Urinary bladder (tissue), 4 donors: ENCODE measurements at places on chromosomes 13 and 19. TPM values are rescaled to one million over a fixed set of nuclear protein-coding genes. Genes with fewer than 3 reads are reported as not detected.

Gene ZNF709
- 1.1 TPM for polyA plus RNA-seq

Gene CRLF1
- polyA plus RNA-seq: 119 TPM

Gene FOSB
- polyA plus RNA-seq: 128 TPM

DNA sequence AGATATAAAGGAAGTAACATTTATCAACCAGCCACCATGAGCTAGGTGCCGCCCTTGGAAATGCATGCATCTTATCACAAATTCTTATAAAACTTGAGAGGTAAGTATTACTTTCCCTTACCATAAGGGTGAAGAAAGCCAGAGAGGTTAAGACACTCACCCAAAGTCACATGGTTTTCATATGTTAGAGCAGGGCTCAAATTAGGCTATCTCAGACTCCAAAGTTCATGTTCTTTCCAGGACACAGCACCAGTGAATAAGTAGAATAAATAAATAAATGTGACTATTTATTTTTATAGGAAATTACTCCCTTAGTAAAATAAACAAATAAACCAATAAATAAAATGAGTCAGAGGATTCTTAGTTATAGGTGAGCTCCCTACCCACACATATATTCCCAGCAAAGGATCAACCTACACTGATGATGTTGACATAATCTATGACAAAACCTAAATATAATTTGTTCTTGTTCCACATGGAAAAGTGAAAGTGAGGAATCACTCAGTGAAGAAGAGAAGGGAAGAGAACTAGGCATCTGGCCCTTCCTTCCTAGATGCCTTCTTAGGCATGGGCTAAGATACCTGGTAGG, 27.2 kb downstream of the SPRY2 start:
- DNase-seq: no peak

- DNase-seq: no peak
Observed at GRCh38 chr19:7883105-7883504, 5.2 kb upstream of the LRRC8E start.

Gene SBK2
- not detected for polyA plus RNA-seq

Gene COX7A1
- polyA plus RNA-seq: 92.0 TPM

DNA sequence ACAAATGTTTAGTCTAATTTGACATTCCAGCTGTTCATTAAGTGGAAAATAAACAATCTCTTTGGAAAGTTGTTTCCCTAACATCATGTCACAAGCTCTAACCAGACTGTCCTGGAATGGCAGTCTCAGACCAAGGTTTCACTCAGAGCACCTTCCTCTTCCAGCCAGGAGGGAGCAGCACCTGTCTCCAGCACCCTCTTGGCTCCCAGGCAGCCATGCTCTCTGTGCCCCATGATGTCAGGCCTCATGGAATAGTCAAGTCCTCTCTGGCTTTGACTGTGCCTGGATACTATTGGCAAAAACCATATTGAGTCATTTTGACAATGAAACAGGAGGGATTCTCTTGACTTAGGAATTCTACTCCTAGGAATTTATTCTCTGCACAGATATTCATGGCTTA, 171.4 kb downstream of the OXGR1 start:
- DNase-seq: no peak

Gene SEMA6B
- polyA plus RNA-seq: 14.1 TPM

- DNase-seq: no peak
Observed at GRCh38 chr19:56705939-56706338, 34.4 kb upstream of the ZNF835 start.

DNA sequence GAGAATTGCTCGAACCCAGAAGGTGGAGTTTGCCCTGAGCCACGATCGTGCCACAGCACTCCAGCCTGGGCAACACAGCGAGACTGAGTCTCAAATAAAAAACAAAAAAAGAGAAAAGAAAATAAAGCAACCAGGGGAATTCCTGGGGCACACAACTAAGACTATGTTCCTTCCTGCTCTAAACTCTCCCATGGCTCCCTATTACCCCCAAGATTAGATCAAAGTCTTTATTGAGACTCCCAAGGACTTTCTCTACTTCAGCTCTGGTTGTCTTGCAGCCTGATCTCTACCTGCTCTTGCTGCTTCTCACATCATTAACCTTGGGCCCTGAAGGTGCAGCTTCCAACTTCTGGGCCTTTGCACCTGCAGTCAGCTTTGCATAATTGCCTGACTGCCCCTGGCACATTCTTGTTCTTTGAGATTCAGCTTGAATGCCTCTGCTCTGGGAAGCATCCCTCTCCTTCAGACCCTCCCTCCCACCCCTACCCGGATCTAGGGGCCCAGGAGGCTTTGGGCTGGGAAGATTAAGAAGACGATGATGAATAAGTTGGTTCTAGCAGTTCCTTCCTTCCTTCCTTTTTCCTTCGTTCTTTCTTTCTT, 16.8 kb upstream of the CERS4 start:
- DNase-seq: no peak

Gene KLK3
- not detected for polyA plus RNA-seq

Gene ZNF729
- not detected for polyA plus RNA-seq

GRCh38 chr13:113968463-113969310, 5.2 kb downstream of the C13orf46 start:
- no peak for DNase-seq

DNA sequence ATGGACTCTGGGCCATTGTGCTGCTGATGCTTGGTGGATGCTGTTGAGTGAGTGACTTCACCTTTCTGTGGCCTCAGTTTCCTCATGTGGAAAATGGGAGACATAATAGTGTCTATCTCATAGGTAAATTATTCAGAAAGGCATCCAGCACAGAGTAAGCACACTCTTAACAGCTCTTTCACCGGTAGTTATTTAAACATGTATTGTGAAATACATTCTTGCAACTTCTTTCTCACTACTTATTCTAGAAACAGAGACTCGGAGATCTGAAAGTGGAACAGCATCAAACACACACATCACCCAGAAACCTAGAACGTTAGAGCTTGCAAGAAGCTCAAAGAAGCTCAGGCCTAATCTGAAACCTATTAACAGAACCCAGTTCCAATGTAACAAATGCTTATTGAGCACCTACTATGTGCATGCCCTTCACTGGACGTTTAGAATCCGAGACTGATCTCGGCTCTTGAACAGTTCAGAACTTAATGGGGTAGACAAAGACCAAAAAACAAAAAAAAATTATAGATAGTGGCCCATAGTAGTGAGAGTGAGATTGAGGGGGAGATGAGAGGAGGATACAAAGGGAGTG, 4.1 kb downstream of the ZSWIM9 start:
- DNase-seq: no peak

- DNase-seq: no peak
Observed at GRCh38 chr19:3073931-3074595, 11.8 kb upstream of the TLE5 start.

Gene RFPL4AL1
- not detected for polyA plus RNA-seq

DNA sequence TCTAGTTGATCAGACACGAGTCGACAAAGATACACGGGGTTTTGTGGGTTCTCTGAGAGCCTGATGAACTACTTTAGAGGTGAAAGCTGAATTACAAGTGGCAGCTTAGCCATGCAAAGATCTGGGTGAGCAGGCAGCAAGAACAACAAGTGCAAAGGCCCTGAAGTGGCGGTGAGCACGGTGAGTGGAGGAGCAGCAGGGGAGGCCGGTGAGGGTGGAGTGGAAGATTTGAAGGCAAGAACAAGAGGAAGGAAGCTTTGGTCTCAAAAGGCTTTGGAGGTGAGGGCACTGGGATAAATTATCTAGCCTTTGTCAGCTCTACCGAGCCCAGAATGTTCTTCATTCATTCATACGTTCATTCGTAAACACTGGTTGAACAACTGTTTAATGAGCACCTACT, 1.4 kb downstream of the ZNF865 start:
- no peak for DNase-seq

Gene KLK7
- 0.14 TPM for polyA plus RNA-seq

Gene PABPC3
- 0.39 TPM for polyA plus RNA-seq

- DNase-seq: no peak
Observed at GRCh38 chr13:79937771-79938216, 403.1 kb downstream of the SPRY2 start.

DNA sequence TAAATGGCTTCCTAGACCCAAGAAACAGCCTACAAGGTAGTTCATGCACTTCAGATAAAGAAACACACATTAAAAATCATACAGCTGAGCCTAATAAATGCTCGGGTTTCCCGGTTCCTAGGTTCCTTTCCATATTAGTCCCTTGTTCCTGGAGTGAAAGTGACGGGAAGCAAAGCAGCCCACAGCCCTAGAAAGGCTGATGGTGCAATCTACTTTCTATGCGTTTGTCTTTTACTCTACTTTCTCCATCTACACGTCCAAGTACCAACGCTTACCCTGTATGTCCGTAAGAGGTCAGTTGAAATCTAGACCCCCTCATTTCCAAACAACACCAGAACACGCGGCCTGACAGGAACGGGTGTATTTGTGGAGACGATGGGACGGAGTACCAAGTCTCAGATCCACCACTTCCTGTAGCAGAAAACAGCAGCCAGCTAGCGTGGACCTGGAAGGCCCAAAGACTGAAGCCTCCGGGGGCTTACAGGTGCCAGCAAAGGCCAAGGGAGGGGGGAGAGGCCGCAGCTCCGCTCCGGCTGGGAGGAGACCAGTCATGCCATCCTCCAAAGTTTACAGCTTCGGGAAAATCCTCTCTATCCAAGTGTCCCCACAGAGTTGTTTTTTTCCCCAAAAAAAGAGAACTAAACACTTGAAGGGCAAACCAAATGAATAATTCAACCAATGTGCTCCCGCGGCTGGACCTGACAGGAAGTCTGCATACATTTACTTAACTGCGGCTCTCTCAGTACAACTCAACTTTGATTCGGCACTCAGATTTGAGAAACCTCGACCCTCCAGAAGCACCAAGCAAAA, 34.1 kb downstream of the STK24 start:
- DNase-seq: no peak

DNA sequence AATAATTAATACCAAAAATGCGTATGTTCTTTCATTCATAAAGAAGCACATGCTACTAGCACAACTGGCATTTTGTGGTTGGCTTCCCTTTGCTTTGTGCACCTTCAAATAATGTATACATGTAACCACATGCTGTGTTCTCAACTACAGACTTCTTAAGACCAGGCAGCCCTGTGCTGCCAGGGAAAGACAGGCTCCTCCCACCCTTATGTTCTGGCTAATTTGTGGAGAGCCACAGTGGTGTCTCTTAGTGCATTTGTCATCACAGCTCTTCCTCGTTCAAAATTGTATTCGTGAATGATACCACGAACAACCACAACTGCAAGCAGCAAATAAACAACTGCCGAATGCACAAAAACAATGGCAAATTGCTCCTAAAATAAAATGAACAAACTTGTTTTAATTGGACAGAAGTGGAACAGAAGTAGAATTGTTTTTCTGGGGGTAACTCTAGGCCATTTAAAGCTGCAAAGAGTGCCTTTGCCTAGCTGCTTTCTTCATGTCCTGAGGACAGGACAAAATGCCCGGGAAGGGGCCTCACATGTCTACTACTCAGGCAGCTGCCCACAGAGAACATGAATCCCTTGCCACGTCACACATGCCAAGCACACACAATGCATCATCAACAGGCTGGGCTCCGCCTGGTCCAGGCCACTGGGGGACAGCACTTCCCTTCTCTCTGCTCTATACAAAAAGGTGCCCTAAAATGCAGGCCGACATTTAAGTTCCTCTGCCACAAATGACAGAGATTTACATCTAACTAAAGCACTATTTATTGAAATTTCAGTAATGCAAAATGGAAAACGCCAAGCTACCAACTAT, 21.7 kb downstream of the IRS2 start:
- DNase-seq: no peak

Gene FARP1
- polyA plus RNA-seq: 30.6 TPM

- DNase-seq: no peak
Observed at GRCh38 chr13:24222756-24223155, 62.2 kb downstream of the SPATA13 start.

Gene ZNF599
- 9.0 TPM for polyA plus RNA-seq

DNA sequence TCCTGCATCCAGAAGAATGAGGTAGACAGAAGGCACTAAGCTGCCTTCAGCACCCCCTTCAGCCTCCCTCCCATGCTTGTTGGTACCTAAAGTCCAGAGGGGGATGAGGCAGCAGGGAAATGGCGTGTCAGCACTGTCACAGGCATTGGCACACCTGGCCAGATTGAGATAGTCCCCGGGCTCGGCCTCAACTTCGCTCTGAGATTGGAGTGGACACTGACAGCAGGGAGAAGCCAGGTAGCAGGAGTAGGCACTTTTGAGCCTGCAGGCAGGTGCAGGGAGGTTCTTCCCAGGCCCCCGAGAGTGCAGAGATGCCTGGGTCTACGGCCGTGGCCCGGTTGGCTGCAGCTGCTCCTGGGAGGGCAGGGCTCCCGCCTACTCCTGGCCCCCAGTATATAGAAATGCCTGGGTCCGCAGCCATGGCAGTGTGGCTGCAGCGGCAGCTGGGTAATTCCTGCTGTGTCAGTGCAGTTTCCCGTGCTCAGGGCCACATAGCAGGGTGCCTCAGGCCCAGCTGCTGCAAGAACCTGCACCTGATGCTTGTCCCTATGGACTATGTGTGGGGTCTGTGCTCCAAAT, 160.3 kb downstream of the SLITRK6 start:
- DNase-seq: no peak

Gene KASH5
- polyA plus RNA-seq: not detected

Gene MBD3L3
- polyA plus RNA-seq: not detected

GRCh38 chr13:77422724-77423123, 95.8 kb upstream of the MYCBP2 start:
- DNase-seq: no peak

DNA sequence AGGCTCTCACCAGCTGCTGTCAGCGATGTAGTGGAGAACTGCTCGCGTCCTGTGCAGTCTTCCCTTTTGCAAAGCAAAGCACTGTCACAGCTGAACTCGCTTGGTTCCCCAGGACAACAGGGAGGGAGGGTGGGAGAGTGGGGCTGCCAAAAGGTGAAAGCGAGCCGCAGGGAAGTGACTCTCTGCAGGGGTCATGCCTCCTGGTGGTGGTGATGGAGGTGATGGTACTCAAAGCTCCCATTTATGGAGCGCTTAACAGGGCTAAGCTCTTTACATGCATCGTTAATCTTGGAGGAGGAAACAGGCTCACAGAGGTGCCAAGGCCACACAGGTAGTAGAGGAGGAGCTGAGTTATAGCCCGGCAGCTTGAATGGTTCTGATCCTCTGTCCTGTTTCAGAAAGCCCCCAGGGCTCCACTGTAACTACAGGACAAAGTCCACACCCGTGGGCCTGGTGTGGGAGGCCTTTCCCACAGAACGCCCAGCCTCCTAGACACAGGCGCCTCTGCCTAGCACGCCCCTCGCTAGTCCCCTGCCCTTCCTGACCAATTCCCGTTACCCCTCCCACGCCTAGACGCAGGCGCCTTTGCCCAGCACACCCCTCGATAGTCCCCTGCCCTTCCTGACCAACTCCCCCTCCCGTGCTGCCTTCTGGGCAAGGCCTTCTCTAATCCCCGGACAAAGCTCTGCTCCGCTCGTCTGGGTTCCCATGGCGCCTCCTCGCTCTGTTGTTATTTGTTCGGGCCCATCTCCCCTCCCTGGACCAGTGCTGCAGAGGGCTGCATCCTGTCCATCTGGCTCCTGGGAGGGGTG, 10.7 kb downstream of the PPP1R37 start:
- no peak for DNase-seq

Gene UTP14C
- 10.7 TPM for polyA plus RNA-seq

DNA sequence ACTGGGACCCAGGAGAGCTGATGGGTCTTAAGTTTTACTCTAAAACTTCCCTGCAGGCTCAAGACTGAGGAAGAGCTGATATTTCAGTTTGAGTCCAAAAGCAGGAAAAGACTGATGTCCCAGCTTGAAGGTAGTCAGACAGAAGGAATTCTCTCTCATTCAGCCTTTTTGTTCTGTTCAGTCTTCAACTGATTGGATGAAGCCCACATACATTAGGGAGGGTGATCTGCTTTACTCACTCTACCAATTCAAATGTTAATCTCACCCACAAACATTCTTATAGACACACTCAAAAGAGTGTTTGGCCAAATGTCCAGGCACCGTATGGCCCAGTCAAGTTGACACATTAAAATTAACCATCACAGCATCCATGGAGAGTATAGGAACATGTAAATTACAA, 173.5 kb downstream of the KCNRG start:
- DNase-seq: no peak
